Islet precursor cell (in vitro differentiated cells): ENCODE measurements at places on chromosomes 5 and 9.

- DNase-seq = no peak
Observed at GRCh38 chr9:122070728-122071515, 22.2 kb downstream of the TTLL11 start.

DNA sequence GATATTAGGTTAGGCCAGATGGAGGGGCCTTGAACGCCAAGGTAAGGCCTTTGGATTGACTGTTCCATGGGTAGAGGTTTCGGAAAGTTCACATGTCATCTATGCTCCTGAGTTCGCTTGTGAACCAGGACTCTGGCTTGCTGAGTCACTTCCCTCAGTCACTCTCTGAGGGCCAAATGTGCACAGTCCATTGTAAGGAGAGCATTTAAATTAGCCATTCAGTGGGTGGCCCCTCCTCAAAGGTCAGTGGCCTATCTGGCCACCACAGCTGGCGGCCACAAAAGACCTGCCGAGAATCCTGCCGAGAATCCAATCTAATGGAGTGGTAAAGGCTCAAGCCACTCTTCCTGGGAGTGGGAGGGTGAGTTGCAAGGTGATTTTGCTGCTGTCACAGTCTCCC, 58.9 kb upstream of the ARAP3 start:
- no peak for DNase-seq

DNA sequence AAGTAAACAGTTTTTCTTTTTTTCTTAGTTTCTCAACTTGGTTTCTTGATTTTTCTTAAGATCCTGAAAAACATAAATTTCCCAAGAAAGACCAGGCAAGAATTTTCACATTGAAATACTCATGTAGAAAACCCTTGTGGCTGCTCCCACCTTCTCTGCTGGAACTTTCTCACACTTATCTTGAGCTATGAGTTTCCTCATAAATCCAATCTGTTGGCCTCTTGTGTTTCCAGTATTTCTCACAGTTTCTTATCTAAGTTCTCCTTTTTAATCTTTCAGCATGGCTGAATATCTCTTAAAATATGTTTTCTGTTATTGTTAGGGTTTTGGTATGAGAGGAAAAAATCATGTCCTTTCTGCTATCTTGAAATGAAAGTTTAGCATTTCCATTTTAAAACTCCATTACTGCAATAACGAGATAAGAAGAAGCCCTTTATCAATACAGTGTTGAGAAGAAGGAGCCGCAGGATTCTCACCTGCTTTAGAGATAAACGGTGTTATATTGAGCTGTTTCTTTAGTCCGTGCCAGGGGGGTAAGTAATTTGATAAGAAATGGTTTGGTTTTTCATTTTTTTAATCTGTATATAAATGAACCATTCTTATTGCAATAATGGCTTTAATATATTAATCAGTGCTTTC, 89.3 kb downstream of the ALDH1A1 start:
- no peak for DNase-seq

- DNase-seq = no peak
Observed at GRCh38 chr5:139764886-139765408, 30.7 kb upstream of the PSD2 start.

GRCh38 chr5:24245821-24246220, 399.0 kb downstream of the CDH10 start:
- no peak for DNase-seq

- no peak for DNase-seq
Observed at GRCh38 chr9:81499021-81499454, 190.3 kb downstream of the TLE1 start.

DNA sequence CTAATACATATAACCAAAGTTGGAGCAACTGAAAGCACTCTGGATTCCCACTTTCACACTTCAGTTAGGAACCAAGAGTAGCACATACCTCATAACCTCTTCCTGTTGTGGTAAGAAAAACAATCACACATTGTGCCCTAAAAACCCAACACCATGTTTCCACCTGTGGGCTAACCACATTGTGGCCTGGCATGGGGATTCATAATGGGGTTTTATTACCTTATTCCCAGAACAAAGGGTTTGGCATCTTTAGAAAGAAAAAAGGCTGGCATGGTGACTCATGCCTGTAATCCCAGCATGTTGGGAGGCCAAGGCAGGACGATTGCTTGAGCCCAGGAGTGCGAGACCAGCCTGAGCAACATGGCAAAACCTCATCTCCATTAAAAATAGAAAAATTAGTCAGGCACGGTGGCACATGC, 60.6 kb downstream of the HSD17B3 start:
- no peak for DNase-seq

DNA sequence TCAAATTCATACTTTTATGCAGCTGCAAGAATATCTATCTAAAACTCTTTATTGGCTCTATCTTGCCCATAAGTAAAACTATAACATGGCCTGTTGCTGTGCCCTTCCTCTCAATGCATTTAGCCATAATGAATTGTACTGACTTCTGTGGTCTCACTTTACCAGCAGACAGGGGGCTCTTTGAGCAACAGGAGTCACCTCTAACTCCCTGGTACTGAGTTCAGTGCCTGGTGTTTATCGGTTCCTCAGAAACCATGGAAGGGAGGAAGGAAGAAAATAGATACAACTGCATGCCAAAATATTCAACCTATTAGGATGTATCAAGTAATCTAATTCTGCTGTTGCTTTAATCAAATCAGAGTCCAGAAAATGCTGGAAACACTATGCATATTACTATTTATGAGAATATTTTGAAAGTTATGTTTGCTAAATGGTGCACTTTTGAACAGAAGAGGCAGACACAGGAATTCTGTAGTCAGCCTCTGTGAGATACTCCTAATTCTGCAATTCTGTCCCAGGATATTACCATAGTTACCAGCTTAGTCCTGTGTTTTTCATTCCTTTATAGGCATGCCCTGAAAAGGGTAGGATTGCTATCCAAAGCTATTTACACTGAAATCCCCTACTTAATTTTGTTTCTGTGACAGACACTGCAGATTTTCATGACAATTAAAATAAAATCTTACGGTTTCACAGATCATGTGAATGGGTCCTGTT, 89.8 kb downstream of the CD180 start:
- no peak for DNase-seq

- no peak for DNase-seq
Observed at GRCh38 chr9:120284821-120285220, 295.1 kb downstream of the CDK5RAP2 start.

DNA sequence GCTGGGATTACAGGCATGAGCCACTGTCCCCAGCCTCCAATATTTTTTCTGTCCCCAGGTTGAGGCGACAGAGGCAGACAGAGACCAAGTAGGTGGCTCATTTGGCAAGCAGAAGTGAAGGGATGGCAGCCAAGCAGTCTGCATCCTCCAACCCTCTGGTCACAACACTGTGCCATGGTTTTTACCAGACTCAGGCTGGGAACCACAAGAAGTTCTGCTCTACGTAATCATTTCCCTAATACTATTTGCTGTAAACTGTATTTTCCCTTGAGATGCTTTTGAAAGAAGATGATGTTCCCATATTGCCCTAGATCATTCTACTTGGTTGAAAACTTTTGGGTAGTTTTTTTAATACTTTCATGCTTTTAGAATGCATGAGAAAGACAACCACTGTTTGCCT, 40.5 kb downstream of the PTTG1 start:
- no peak for DNase-seq

DNA sequence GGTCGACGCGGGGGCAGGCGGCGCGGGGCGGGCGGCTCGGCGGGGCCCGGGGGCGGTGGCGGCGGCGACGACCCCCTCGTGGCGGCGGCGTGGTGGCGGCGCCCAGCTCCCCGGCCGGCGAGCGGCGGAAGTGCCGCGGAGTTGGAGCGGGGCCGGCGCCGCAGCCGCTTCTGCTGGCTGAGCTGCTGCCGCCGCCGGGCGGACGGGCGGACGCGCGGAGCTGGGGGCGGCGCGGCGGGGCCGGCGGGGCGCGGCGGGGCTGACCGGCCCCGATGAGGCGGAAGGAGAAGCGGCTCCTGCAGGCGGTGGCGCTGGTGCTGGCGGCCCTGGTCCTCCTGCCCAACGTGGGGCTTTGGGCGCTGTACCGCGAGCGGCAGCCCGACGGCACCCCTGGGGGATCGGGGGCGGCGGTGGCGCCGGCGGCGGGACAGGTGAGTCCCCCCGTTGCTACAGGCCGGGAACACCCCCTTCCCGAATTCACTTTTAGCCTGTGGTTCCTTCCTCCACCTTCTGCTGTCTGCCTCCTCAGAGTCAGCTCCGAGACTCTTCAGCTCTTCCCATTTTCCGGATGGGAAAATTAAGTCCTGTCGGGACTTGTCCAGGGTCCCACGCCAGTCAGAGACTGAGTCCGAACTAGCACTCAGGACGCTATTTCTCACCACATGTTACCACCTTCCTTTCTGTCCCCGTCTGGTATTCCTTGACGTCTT, at the start of gene GALNT10:
TSS of gene GALNT10 (plus strand) at position 139 of the 710 bp plus-strand sequence. CDS start at position 273, 134 bp downstream.
- peak; percentile 72 for DNase-seq

- no peak for DNase-seq
Observed at GRCh38 chr5:120035181-120035580, 405.8 kb downstream of the FAM170A start.

GRCh38 chr9:129458155-129458661, 162.7 kb downstream of the C9orf50 start:
- no peak for DNase-seq

- no peak for DNase-seq
Observed at GRCh38 chr5:35098214-35098613, 50.5 kb upstream of the AGXT2 start.

- DNase-seq = no peak
Observed at GRCh38 chr5:59199868-59200267, 617.0 kb downstream of the RAB3C start.

- DNase-seq = no peak
Observed at GRCh38 chr9:75990576-75991304, 100.3 kb downstream of the PCSK5 start.
